ENCODE measurements at places on chromosomes 5 and 9.

GRCh38 chr9:34995670-34996060 is 6.1 kb downstream of the DNAJB5 start:
- DNase-seq: no peak

DNA sequence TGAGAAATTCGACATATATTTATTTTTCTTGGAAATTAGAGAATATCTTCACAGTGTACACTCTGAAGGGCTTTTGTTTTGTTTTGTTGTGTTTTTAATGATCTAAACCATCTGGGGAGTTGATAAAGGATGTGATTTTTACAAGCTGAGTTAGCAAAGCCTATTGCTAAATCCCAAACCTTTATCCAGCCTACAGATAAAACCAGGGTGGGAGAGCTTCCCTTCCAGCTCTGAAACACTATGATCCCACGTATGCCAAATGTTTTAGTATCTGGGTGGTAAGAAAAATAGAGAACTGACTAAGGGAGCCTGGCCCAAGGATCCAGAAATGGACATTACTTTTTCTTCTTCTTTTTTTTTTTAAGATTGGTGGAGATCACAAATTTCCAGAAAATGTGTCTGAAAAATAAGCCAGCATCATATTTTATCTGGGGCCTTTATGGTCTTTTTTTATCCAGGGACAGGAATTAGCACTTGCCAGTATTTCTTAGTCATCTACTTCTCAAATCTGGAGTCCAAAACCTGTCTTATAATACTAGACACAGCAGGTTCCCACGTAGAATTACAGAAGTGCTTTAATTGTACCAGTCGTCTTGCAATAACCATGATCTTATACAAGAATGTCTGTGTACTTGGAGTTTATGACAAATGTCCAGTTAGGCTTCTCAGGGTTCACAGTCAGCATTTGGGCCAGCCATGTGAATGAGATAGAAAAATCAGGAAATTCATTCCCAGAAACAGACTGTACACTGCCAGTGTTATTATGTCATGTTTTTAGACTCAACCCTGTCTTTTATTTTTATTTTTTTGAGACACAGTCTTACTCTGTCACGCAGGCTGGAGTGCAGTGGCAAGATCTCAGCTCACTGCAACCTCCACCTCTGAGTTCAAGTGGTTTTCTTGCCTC is 290.8 kb upstream of the MPDZ start:
- DNase-seq: peak; percentile 96

DNA sequence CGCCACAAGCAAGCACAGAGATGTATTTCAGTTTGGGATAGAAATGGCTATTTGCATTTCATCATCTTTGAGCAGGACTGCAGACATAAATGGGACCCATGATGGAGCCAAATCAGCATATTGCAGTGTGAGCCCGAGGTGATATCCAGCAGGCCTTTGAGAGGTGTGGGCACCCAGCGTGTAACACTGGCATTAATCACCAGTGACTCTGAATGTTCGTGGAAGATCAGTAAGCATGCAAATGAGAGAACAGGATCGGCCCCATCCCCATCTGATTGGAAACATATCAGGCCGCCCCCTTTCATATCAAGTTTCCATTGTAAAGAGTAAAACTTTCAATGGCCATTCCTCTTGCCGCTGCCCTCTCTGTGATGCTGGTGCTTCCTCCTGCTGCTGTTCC is 84.0 kb downstream of the GTF3C4 start:
- no peak for DNase-seq

GRCh38 chr5:14249258-14250082 is 106.3 kb downstream of the TRIO start:
- no peak for DNase-seq

GRCh38 chr9:133008824-133009223 is 22.0 kb upstream of the GTF3C5 start:
- no peak for DNase-seq

Data from NCI-H446 treated with DMSO at 0.1 percent for 48 hours (cell line).